Stimulated activated CD8-positive, alpha-beta memory T cell treated with anti-CD3 and anti-CD28 coated beads, Interleukin-4, amount 100 ng/mL, for 48 hours (primary cell): ENCODE measurements at places on chromosomes 5 and 9.

DNA sequence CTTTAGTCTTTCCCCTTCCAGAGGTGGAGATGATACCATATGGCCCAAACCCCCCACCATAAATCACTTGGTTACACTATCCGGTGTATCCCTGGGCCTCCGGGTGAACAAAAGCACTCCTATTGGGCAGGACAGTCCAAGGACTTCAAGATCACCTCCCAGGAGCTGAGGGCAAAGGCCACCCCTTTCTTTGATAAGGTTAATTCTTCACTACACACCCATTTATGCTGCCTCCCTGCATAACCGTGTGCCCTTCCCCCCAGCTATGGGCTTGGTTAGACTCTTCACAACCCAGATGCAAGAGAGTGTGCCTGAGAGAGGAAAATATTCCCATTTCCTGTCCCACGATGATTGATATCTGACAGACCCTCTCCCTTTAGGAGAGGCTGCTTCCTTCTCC lies 64.8 kb upstream of the PRRC1 start:
- no peak for DNase-seq

- no peak for DNase-seq
Observed at GRCh38 chr9:97362777-97363545, 48.9 kb upstream of the TDRD7 start.

DNA sequence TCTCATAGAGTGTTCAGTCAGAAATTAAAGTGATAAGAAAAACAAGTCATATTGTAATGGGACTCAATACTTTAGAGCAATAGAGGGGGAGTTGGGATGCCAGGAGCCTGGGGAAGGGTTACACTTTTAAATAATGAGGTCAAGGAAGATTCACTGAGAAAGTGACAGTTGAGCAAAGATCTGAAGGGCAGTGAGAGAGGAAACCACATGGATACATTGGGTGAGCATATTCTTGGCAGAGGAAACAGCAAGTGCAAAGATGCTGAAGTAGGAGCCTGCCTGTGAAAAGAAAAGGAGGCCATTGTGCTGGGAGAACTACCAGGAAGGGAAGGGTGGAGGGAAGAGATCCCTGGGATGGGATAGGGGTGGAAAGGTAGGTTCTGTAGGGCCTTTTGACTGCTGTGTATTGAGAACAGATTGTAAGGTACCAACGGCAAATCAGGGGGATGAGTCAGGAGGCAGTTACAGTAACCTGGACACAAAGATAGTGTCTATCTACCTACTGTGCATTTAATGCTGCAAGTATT lies 79.4 kb downstream of the PAM start:
- no peak for DNase-seq

DNA sequence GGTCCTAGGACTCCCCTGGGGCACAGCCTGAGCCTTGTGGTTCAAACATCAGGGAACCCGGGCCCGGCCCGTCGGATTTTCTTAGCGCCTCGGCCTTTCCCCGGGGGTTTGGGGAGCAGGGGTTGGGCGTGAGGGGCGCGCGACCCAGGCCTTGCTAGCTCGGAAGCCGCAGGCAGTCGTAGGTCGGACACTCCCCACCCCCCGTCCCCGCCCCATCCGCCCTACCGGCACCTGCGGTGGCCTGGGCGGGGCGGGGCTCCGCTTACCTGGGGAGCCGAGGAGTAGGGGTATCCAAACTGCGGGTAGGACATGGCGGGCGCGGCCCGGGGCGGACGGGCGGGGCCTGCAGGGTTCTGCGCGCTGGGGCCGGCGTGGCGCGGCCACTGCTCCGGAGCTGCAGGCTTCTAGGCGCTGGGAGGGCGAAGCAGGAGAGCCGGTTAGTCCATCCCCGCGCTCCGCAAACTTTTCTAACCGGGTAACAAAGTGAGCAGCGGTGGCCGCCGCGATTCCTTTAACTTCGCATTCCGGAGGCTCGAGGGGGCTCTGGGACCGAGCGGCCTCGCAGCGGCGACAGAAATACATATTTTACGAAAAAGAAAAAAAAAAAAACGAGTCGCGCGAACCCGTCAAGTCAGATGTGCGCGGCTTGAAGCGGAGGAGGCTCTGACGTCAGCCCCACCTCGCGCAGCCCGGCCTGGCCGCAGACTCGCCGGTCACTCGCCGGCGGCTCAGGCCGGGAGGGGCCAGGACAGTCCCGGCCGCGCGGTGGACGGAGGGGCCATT lies at the start of gene IRX4:
IRX4 (minus strand) TSS at position 589 of the 783 bp plus-strand sequence; CDS start at position 311, 278 bp downstream.
- DNase-seq = no peak

- no peak for DNase-seq
Observed at GRCh38 chr9:75186767-75187380, 98.6 kb downstream of the OSTF1 start.

DNA sequence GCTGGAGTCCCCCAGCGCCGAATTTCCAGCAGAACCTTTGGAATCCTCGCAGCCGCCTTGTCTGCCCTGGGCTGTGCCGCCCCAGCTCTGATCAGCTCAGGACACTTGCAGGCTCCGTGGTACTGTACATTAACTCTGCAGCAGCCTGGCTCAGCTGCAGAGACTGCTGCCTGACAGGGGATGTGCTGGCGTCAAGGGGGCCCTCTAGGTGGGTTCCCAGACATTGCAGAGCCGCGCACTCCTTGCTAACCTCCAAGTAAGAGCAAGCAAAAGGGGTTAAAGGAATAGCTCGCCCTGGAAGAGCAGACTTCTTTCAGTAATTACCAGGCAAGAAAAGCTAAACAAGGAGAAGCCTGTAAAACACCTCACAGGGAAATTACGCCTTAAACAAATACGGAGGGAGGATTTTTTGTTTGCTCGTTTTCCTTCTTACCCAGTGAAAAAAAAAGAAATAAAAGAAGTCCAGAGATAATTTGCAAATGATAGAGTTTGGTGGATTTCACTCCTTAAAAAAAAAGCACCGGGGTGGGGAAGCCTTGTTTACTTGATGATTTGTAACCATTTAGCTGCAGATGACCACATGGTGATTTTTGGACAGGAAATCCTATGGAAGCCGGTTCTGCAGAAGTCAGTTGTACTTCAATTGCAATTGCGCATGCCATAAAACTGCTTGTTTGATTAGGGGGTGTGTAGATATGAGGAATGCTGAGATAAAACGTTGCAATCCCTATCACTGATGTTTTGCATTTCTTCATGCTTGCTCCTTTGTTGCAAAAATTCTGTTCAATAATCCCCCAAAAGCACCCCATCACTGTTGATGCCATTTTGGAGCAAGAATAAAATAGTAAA lies 305.8 kb downstream of the PDE4D start:
- no peak for DNase-seq

DNA sequence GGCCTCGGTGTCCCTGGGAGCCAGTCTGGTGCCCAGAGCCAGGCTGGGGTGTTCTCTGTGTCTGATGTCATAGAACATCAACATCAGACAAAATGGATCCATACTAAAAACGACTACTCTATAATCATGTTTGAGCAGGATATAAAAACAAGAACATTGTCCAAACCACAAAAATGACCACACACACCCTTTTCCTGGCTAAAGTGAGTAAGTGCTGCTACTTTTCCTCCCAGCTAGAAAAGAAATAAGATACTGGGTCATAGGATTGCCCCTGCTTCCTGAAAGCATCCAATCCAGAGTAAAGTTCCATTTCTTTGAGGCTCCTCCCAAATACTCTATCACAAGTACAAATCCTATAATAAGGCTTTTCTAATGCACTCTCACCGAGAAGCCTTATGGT lies 19.7 kb upstream of the TRAF1 start:
- DNase-seq = no peak

GRCh38 chr9:88388886-88389605 lies 802 bp downstream of the SPIN1 start:
- peak; percentile 54 for DNase-seq

DNA sequence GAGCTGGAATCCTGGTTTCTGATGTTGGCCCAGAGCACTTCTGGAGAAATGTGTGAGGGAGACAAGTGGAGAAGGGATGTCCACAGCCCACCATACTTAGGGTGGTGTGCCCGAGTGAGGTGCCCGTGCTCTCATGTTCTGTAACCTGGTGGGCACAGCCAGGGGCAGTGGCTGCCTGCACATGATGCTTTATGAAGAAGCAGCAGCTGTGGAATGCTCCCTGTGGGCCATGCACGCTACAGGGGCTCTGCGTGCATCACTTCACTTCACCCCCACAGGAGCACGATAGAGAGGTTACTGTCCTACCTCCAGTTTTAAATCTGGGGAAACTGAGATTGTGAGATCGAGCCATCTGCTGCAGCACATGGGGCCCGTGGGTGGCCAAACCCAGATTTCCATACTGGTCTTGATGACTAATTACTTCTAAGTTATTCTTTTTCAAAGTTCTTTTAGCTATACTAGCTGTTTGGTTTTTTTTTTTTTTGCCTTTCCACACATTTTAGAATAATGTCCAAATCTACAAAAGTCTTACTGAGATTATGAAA lies 441.6 kb downstream of the GADD45G start:
- DNase-seq = peak; percentile 43

DNA sequence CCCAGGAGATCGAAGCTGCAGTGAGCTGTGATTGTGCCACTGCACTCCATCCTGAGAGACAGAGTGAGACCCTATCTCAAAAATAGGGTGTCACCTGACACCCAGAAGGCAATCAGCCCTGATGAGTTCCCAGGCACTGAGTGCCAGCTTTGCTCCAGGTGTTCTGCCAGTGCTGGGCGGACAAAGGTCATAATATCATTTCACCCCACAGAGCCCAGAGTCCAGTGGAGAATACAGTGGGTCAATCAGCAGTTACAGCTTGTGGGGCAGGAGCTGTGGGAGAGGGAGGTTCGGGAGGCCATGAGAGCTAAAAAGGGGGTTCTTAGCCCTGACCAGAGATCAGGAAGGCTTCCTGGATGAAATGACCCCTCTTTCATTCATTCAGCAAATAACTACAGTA lies 24.4 kb upstream of the SH3RF2 start:
- no peak for DNase-seq

DNA sequence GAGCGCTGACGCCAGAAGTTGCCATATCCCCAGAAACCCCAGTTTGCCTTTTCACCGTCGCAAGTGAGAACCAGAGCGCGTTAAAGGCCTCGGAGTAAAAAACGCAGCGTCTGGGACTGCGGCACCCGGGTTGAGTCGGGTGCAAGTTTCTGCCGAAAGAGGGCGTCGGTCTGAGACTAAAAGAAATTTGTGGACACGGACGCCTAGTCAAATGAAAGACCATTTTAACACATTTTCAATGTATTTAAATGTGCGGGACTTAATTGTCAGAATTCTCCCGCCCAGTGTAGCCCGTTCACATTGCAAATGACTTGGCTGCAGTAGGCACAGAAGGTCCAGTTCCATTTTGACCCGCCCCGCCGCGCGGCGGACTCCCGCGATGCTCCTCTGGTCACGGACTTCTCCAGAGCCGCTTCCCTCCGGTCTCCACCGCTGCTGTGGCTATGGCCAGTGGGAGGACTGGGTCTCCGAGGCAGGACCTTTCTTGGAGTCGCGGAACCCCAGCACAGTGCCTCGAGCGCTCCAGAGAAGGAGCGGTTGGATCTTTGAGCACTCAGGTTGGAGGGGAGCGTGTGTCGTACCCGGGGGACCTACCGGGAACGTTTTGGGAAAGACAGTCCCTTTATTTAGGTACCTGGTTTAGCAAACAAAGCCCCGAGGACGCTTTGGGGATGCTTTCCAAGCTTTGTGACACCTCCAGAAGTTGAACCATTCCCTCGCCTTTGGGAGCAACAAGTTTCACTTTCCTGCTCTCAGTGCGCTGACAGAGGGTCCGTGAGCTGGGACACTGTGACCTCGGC lies 1.2 kb upstream of the NPR3 start:
- peak; percentile 71 for DNase-seq

DNA sequence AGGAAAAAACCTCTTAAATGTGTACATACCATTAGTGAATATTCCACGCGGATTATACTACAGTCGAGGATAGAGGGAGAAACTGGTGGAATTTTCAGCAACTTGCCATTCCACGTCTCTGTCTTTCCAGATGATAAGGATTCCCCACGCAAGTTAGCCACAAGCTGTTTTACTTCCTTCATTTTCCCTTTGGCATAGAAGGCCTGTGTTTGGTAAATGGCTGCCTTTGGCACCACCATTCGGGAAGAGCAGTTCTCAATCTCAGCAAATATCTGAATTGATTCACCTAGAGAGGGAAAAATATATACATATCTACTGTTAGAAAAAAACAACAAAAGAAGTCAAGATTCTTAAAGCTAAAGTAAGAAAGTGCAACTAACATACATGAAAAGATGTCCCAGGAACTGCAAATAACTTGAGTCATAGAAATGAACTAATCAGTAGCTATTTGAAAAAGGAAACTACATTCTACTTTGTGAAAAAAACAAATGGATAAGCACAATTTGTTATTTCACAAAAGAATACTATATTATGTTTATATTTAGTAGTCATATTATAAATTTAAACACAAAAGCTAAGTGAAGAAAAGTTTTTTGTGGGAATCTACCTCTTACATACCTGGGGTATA lies 8.1 kb downstream of the ARRDC3 start:
- DNase-seq = no peak

GRCh38 chr5:53256746-53257145 lies 147.2 kb upstream of the MOCS2 start:
- DNase-seq = no peak

DNA sequence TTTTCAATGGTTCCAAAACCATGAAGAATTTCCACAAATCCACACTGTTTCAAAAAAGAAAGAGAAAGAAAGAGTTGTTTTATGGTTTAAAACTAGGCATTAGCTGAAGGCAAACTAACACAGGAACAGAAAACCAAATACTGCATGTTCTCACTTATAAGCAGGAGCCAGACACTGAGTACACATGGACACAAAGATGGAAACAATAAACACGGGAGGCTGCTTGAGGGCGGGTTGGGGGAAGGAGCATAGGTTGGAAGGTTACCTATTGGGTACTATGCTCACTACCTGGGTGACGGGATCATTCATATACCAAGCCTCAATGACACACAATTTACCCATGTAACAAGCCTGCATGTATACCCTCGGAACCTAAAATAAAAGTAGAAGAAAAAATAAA lies 45.0 kb downstream of the SEMA6A start:
- DNase-seq = no peak

DNA sequence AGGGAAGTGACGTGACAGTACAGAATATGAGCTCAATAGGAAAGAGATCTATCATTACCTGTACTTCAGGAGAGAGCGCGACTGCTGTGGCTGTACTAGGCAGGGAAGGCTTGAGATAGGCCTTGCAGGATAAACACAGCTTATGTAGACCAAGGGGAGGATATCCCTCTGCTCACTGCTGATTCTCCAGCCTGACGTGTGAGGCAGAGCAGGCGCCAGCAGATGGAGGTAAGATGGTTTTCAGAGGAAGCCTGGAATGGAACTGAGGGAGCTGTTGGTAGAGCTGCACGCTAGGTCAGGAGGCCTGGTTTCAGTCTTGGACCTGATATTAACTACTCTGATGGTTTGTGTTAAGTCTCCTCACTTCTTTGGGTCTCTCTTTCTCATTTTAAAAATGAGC lies 291.4 kb downstream of the YTHDC2 start:
- no peak for DNase-seq

DNA sequence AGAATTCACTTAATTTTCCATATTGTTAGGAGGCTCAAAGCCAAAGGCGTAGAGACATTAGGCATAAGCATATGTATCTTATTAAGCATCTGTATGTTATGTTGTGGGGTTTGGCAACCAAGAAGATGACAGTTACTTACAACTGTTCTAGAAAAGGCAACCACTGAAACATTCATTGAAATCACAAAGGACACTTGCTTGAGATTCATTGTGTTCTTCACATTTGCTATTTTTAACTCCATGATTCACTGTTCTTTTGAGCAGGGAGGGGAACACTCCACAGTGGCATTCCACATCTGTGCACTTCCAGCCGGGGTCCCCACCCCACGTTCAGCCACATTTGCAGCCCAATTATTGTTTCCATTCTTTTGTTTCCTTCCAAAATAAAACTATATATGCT lies 107.1 kb downstream of the PALM2AKAP2 start:
- no peak for DNase-seq

- DNase-seq = no peak
Observed at GRCh38 chr5:159774476-159775031, 141.7 kb upstream of the ADRA1B start.
